Activated CD4-positive, alpha-beta T cell treated with anti-CD3 and anti-CD28 coated beads, Interleukin-2, amount 50 U/mL, for 16 hours (primary cell): ENCODE measurements at places on chromosomes 2 and 18.

DNA sequence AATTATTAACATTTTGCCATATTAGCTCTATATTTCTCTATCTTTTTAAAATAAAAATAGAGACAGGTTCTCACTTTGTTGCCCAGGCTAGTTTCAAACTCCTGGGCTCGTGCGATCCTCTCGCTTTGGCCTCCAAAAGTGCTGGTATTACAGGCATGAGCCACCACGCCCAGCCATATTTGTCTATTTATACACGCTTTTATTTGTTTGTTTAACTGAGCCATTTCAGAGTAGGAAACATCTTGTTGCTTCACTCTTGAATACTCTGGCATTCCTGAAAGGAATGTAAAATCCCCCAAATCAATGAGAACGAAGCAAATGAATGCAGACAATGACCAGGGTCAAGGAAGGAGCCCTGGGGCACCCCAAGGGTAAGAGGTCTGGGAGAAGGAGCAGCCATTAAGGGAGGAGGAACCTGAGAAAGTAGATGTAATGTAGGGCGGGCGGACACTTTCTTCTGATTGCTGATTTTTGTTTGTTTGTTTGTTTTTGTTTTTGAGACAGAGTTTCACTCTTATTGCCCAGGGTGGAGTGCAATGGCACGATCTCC lies 31.7 kb upstream of the RAB1A start:
- DNase-seq: no peak

GRCh38 chr2:150809103-150809502 lies 321.6 kb upstream of the RND3 start:
- no peak for DNase-seq

- DNase-seq: no peak
These were observed 33.5 kb upstream of the RAB27B start for GRCh38 chr18:54794823-54795222.

DNA sequence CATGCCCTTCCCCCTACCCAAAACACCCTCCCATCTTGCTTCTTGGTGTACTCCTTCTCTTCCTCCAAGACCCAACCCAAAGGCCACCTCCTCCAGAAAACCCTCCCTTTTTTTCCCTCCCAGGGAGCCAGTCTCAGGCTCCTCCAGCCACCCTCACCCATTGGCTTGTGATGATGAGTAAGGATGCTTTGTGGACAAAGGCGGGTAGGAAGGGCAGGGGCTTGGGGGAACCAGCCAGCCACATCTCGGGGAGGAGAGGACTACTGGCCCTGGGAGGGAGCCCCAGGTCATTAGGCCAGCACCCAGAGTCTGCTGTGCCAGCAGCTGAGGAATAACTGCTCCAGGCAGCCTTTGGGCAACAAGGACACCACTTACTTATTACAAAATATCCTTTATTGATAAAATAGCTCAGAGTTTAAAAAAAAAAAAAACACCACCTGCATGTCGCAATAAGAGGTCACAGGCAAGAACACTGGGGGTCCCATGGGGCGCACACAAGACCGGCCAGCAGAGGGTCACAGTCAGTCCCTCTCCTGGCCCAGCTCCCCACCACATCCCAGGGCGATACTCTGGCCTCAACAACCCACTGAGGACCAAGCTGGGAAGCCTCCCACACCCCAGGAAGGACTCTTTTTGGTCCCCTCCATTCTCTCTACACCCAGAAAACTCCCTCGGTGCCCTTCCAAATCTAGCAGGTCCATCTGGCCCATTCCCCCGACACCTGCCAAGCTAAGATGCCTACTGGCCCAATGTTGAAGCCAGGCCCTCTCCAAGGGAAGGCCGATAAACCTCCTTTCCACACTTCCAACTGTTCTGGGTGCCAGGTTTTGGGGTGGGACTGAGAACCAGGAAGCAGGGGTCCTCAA lies 3.6 kb downstream of the ADRA2B start:
- DNase-seq: no peak

GRCh38 chr2:217611056-217611455 lies 391.7 kb downstream of the TNS1 start:
- no peak for DNase-seq

DNA sequence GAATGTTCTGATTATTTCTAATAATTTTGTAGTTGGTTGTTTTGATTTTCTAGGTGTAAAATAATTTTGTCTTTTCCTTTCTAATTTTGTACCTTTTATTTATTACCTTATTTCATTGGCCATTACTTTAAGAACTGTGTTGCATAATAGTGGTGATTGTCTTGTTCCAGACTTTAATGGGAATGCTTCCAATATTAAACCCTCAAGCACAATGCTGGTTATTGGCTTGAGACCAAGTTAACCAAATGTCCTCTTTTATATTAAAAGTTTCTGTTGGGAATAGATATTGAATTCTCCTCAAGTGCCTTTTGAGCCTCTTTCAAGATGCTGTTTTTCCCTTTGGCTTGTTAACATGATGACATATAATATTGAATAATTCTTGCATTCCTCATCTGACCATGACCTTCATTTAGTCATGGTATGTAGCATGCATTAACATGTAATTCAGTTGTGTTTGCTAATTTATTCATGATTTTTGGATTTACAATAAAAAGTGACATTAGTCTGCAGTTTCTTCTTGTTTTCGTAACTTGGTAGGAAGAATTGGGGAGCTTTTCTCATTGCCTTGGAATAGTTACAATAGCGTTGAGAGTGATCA lies 141.7 kb downstream of the DIS3L2 start:
- no peak for DNase-seq

- DNase-seq: no peak
These were observed 168.1 kb downstream of the TRIB2 start for GRCh38 chr2:12884713-12885282.

GRCh38 chr18:79458917-79459803 lies 63.4 kb downstream of the NFATC1 start:
- DNase-seq: no peak

GRCh38 chr2:226701052-226701451 lies 98.6 kb downstream of the IRS1 start:
- peak; percentile 37 for DNase-seq

GRCh38 chr2:42925742-42926433 lies 133.5 kb upstream of the HAAO start:
- no peak for DNase-seq

GRCh38 chr18:9032519-9032918 lies 70.0 kb upstream of the NDUFV2 start:
- no peak for DNase-seq

- DNase-seq: no peak
These were observed 329.7 kb upstream of the CNTNAP5 start for GRCh38 chr2:123695426-123695825.

DNA sequence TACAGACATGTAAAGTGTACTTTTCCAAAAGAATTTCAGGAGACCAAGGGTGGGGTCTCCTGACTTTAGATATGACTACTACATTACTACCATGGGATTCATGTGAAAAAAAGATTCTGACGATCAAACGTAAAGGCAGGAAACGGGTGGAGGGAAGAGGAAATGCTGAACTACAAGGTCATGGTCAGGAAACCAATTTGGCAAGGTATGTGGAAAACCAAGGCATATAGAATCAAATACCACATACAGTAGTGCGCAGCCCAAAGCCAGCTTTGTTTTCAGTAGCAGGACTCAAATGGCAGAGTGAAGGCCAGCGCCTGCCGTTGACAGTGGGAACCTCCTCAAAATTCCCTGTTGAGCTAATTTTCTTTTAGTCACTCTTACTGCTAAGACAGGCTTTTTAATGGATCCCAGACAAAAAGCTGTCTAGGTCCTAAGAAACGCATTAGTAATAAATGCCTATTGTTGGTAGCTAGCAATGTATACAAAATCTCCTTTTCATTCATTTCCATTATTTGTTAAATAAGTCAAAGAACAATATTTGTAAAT lies 57.6 kb upstream of the SERTAD2 start:
- no peak for DNase-seq

DNA sequence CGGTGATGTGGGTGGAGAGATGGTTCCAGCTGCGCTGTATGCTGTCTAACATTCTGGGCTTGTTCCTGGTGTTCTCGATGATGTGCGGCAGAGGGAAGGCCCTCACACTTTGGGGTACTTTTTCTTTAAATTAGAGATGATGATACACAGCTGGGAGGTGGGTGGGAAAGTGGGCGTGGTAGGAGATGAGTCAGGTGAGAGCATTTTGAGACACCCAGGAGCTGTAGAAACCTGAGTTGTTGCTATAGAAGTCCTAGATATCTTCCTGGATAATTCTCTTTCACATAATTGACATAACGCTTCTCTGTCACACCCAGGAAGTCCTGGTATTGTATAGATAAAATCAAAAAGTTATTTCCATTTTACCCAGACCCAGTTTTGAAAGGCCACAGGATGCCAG lies 103.8 kb upstream of the ALKAL2 start:
- no peak for DNase-seq

- DNase-seq: no peak
These were observed 15.5 kb downstream of the KLF7 start for GRCh38 chr2:207150284-207150683.

GRCh38 chr2:21860907-21861306 lies 737.1 kb downstream of the TDRD15 start:
- DNase-seq: no peak

DNA sequence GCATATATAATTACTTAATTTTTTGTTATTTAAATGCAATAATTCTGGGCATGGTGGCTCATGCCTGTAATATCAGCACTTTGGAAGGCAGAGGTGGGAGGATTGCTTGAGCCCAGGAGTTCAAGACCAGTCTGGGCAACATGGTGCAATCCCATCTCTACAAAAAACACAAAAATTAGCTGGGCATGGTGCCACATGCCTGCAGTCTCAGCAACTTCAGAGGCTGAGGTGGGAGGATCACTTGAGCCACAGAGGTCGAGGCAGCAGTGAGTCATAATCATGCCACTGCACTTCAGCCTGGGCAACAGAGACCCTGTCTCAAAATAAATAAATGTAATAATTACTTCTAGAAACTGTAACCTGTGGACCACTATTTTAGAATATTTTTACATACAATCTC lies 21.5 kb upstream of the TMEM87B start:
- DNase-seq: no peak

GRCh38 chr2:142981756-142982155 lies 104.3 kb downstream of the KYNU start:
- DNase-seq: no peak

DNA sequence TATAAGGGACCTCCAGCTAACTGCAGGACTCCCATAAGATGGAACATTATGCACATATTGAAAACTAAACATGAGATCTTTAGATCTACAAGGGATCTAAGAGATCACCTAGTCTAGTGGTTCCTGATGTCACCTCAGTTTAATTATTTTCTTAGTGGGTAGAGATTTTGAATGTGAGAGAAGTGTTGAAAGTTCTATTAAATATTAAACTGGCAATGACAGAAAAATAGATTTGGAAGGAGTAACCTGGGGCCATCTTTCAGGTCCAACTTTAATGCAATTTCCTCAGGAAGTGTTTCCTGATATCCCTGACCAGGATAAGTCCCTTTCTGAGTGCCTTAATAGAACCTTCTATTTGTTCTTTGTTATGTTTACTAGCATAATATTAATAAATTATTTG lies 29.1 kb upstream of the CPS1 start:
- no peak for DNase-seq

- DNase-seq: no peak
These were observed 35.9 kb downstream of the EPC2 start for GRCh38 chr2:148680462-148680861.

GRCh38 chr18:59994357-59994756 lies 94.6 kb downstream of the PMAIP1 start:
- peak; percentile 8 for DNase-seq

DNA sequence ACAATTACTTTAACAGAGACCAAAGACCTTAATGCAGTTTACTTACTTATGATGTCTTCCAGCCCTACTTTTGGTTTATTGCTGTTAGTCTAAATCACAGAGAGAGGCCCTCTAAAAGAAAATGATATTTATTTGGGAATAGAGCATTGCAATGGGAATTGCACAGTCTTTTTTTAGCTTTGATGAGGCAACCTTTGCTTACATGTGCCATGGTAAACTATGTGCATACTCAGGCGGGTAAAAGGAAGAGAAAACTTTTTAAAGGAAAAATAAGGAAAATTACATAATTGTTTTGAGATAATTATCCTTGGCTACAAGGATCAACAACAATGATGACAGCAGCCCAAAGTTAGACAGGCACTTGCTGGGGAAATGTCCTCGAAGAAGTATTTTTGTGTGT lies 78.6 kb downstream of the EFEMP1 start:
- no peak for DNase-seq

DNA sequence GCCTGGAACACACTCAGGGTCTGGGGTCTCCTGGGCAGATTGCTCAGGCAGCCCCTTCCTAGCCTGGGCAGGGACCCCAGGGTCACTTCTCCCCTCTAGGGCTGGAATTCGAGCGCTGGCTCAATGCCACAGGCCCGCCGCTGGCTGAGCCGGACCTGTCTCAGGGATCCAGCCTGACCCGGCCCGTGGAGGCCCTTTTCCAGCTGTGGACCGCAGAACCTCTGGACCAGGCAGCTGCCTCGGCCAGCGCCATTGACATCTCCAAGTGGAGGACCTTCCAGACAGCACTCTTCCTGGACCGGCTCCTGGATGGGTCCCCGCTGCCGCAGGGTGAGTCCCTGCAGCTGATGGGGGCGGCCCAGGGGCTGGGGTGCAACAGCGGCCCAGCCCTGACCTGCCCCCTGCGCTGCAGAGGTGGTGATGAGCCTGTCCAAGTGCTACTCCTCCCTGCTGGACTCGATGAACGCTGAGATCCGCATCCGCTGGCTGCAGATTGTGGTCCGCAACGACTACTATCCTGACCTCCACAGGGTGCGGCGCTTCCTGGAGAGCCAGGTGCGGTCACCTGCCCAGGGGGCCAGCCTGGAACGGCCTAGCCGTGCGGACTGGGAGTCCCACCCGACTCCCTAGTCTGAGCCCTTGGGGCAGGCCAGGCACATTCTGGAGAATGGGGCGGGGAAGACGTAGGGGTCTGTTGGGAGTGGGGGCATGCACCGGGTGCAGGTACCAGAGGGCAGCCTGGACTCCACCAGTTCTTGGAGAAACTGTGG lies 8.3 kb downstream of the RNPEPL1 start:
- DNase-seq: no peak

DNA sequence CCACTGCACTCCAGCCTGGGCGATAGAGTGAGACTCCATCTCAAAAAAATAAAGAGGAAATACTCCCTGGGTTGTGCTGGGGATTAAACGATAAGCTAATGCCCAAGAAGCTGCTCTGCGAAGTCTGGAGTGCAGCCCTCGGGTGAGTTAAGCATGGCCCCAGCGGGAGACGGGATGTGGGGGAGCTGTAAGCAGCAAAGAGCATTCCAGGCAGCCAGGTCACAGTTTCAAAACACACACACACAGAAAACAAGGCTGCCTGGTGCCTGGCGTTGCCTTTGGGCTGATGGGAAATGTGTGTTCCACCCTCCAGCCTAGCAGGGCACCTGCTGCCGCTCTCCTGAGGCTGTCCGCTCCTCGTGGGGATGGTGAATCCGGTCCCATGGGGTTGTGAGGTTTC lies 24.1 kb downstream of the ODC1 start:
- DNase-seq: no peak

- DNase-seq: peak; percentile 60
These were observed 7.6 kb upstream of the AGFG1 start for GRCh38 chr2:227464361-227464760.

DNA sequence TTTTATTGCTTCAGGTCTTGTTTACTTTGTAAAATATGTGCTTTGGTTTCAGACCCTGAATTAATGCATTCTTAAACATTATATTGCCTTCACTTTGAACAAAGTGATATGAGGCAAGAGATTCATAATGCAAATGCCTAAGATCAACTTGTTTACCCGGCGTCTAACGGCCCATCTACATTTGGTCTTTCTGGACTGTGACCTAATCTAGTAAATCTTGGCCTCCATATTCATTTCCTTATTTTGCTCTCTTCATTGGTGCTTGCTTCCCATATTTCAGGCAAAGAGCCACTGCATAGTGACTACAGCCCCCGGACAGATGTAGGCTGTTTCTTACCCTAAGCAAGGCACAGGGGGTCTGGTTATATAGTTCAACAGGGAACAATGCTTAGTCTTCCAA lies 53.0 kb upstream of the SLC39A10 start:
- DNase-seq: no peak

GRCh38 chr2:55224761-55225261 lies 7.3 kb downstream of the CLHC1 start:
- DNase-seq: no peak
